ENCODE measurements at places on chromosomes 4 and X.

- DNase-seq: no peak
Observed at GRCh38 chr4:7382634-7383014, 52.1 kb downstream of the PSAPL1 start.

GRCh38 chrX:97863261-97863660, 979.6 kb downstream of the RPA4 start:
- DNase-seq: no peak

- DNase-seq: no peak
Observed at GRCh38 chr4:119498527-119498926, 130.1 kb downstream of the PDE5A start.

- no peak for DNase-seq
Observed at GRCh38 chr4:113781439-113782040, 20.0 kb upstream of the CAMK2D start.

- DNase-seq: peak; percentile 94
Observed at GRCh38 chr4:5747738-5748375, 36.9 kb downstream of the EVC start.

DNA sequence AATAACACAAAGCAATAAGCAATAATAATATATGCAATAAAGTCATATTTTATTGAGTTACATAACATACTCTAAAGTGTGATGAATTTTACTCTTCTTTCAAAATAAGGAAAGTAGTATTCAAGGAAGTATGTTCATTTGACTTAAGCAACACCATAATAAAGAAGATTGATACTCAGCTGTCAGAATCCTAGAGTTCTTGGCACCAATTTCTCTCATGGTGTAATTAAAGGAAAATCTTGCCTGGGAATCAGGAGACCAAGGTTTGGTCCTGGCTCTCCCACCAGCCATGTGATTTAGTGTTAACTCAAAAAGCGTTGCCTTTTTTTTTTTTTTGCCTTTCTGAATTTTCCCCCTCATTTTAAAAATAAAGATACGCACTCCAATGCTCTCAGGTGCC, 17.1 kb downstream of the MYOZ2 start:
- DNase-seq: no peak

GRCh38 chr4:146105464-146105863, 70.1 kb upstream of the LSM6 start:
- DNase-seq: no peak

DNA sequence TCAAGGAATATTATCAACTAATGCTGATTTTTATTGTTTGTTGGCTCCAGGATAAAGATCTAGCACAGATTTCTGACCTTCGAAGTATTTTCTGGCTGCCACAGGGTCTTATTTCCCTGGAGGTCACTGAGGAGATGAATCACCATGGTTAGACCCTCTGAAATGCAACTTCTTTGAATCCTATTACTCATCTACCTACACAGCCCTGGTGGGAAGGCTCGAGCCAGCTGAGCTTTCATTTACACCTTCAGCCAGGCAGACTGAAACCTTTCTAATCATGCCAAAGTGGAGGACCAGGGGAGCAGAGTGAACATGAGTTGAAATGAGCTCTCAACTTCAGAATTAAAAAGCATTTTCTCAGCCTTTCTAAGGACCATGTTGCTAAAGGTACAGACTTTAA, 130.5 kb downstream of the SMIM20 start:
- DNase-seq: no peak

GRCh38 chr4:162793571-162793970, 373.1 kb downstream of the NAF1 start:
- DNase-seq: no peak

DNA sequence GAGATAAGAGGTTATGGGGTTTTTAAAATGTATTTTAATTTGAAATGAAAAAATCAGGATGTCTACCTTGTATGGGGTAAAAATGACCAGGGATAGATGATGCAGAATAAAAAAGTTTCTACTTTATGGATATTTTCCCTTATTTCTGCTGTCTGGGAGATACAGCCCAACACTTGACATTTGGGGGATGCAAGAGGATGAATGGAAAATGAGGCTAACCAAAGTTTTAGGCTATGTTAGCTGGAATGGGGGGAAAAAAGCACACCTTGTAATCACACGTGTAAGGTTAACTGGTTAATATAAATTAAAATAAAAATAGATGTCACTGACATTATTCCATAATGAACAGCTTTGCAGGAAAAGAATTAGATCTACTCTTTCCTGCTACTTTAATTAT, 1.1 kb downstream of the PRDM8 start:
- DNase-seq: no peak

GRCh38 chrX:104085919-104086318, 9.9 kb upstream of the TMSB15C start:
- no peak for DNase-seq

DNA sequence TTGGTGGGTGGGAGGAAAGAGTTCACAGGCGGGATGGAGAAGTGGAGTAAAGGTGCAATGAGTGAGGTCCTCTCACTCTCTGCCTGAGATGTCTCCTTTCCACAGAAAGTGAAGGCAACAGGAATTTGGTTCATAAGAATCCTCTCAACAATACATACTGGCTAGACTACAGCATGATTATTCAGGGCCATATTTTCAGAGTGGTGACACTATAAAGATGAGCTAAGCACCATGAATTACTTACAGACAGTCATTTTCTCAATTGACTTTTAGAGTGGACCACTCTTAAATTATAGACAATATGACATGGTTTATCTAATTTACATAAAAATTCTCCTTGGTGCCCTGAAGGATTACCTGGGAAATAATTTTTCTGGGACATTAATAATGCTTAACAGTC, 286.1 kb upstream of the MAD2L1 start:
- no peak for DNase-seq
